ENCODE measurements at places on chromosomes 12 and 14.

DNA sequence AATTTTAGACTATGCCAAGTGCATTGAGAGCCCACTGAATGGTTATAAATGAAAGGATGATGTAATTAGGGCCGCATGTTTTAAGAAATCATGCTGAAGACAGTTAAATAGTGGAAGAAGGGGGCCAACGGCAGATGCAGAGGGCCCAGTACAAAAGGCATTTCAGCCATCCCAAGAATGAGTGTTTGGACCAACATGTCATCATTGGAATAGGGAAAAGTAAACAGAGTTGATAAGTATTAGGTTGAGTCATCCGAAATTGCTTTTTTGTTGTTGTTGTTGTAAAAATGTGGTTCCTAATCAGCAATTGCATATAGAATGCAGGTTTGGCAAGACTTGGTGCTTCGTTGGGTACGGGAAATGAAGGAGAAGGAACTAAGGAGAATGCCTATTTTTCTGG lies 29.5 kb downstream of the BMP4 start:
- DNase-seq: no peak

- no peak for DNase-seq
Measured at GRCh38 chr14:71139294-71139946, 232.2 kb downstream of the PCNX1 start.

DNA sequence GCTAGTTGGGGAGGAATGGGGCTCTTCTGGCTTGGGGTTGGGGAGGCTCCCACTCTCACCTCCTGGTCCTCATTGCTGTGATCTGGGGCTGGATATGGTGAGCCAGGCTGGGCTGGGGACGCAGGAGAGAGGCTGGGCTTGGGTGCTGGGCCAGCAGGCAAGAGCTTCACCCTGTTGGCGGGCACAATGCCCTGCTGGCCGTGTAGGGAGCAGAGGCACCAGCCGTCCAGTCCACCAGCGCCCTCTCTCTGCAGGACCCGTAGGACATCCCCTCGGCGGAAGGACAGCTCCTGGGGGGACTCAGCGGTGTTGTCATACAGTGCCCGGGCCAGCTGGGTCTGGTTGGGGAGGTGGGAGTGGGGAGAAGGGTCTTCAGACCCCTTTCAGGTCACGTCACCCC lies 4.5 kb downstream of the EFS start:
- DNase-seq: no peak

DNA sequence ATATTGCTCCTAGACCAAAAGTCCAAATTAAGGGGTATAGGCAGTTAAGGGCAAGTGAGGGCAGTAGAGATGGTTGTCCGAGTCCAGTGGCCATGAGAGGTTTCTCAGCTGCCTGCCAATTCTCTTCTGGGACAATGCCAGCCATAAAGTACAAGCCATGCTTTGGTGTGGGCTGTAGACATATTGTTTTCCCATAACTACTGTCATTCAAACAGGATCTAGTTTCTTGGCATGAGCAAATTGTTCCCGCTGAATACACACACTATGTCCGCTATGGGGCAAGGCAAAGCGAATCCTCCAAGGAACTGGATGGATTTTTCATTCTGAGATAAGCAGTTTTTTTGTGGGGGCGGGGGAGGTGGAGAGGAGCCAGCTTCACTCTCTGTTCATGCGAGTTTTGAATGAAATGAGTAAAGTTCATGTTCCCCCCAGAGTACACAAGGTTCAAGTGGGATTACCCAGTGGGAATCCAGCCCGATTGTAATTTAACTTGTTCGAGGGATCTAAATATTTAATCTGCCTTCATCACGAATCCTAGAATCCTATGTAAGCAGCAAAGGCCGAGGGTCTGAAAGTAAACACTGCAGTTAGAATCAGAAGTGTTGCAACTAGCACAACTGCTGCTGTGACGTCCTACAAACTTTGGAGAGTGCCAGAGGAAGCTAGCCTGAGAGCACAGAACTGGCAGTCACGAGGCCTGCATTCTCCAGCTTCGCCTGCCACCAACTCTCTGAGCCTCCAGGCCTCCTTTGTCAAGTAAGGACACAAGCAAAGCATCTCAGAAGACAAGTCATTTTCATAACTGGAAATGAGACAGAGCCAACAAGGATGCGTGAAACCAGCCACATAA lies 137.0 kb downstream of the CRADD start:
- no peak for DNase-seq

DNA sequence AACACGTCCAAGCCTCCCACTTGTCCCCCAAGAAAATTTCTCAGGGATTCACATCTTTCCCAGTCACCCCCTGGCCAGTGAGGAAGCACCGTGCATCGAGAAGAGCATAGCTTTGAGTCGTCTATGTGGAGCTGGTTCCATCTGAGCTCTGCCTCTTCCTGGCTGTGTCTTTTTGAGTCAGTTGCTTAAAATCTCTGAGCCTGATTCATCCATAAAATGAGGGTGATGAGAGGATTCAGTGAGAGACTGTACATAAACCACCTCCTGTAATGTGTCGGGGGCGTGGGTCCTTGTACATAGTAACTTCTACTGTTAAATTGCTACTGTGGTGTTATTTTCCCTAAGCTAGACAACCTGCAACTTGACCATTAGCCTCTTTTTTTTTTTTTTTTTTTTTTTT lies 13.8 kb downstream of the CD9 start:
- no peak for DNase-seq

DNA sequence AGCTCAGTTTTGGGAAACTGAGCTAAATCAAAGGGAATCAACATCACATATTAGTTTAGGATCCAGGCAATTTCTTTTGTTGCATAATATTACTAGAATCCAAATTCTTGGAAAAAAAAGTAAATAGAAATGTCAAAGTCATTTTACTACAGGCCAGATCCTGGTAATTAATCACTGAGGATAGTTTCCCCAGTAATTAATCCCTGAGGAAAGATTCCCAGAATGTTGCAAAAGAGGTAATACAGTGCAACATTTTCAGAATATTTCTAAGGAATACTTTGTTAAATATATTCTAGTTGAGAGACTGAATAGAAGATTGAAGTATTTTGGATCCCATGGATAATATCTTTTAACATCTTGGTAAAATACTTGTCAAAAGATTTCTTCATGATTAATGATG lies 207.0 kb upstream of the GARIN2 start:
- no peak for DNase-seq

GRCh38 chr14:99758121-99758821 lies 34.9 kb upstream of the EML1 start:
- no peak for DNase-seq

GRCh38 chr12:94963649-94964048 lies 39.8 kb downstream of the NDUFA12 start:
- no peak for DNase-seq

DNA sequence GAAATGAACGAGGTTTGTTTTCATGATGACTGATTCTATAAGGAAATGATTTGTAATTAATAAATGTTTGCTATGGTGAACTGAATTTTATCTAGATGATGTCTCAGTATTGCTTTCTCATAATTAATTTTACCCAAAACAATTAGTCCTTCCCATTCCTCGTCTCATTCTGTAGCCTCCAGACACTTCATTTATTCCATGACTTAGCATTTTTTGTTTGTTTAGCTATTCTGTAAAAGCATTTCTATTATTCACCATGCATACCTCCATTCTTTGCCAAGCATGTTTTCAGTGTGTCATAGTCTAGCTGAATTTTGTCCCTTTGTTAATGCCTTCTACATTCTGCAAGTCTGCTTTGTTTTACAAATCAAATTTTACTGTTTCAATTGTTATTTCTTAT lies 137.4 kb upstream of the RPL10L start:
- DNase-seq: no peak

DNA sequence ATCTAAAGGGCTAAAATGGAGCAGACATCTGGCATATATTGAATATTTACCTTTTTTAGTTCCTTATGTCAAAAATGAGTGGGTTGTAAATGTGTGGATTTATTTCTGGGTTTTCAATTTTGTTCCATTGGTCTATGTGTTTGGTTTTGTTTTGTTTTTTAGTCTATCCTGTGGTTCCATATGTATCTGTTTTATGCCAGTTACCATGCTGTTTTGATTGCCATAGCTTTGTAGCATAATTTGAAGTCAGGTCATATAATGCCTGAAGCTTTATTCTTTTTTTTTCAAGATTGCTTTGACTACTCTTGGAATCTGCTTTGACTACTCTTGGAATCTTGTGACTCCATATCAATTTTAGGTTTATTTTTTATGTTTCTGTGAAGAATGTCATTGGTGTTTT lies 133.2 kb downstream of the MIPOL1 start:
- no peak for DNase-seq

- DNase-seq: no peak
Measured at GRCh38 chr12:22361785-22362184, 27.3 kb upstream of the ST8SIA1 start.

DNA sequence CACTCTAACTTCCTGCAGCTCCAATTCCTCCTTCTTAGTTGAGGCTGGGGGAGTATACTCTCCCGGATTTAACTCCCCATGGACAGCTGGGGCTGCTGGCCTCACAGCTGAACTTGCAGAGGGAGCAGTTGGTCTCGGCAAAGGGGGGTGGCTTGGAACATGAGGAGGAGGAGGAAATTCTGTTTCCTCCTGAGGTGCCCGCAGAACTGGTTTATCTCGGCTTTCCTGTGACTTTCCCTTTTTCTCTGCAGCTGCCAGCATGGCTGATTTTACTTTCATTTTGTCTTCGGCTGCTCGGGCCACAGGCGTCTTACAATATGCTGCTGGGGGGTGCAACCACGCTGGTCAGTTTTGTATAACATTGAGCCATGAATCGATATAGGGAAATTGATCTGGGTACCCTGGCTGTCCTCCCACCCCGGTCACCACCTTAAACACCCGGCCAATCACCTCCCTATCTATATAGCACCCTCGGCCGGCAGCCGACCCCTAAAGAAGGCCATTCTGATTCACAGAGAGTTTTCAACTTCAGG lies 1317.6 kb downstream of the TMEM121 start:
- DNase-seq: peak; percentile 29

- peak; percentile 46 for DNase-seq
Measured at GRCh38 chr14:49972823-49973222, 79.9 kb downstream of the ARF6 start.

DNA sequence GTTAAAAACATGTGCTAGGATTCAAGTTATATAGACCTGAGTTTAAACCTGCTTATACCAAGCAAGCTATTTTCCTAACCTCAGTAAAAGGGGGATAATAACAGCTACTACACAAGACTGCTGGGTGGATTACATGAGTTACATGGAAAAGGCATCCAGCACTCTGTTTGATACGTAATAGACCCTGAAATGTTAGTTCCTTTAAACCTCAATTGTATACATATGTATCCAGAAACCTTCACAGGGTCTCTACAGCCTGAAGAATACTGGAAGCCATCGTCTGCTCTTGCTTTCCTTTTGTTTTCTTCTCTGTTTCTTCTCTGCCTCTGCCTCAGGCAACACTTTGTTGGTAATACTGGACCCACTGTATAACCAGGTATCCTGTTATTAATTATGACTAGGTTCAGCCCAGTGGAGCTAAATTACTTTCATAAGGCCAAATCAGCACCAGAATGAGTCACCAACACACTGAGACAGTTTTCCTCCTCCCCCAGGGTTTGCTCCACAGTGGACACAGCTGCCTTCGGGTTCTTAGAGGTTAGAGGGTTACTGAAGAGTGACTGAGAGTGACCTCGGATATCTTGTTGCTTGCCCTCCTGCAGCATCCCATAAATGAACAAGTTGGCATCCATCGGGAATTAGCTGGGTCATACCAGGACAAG lies 127.1 kb downstream of the CAPZA3 start:
- DNase-seq: no peak

- no peak for DNase-seq
Measured at GRCh38 chr12:129312048-129312447, 458.8 kb downstream of the GLT1D1 start.

DNA sequence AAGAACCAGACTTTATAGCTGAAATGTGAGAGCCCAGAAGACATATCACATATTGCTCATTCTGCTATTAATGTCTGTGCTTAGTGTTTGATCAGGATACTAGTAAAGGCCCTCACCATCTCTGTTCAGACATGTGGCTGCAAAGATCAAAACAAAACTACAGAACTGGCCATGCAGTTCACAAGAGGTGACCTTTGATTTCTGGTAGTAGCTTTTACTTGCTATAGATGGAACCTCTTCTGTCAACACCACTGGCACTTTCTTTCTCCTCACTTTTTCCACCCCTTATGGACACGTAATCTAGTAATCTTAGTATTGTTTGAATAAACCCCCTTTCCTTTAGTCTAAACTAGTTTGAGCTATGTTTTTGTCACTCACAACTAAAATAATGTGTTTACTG lies 214.8 kb downstream of the EPS8 start:
- no peak for DNase-seq

- DNase-seq: no peak
Measured at GRCh38 chr12:114864837-114865551, 181.0 kb upstream of the TBX3 start.

- no peak for DNase-seq
Measured at GRCh38 chr14:68111853-68112270, 292.3 kb downstream of the RAD51B start.

DNA sequence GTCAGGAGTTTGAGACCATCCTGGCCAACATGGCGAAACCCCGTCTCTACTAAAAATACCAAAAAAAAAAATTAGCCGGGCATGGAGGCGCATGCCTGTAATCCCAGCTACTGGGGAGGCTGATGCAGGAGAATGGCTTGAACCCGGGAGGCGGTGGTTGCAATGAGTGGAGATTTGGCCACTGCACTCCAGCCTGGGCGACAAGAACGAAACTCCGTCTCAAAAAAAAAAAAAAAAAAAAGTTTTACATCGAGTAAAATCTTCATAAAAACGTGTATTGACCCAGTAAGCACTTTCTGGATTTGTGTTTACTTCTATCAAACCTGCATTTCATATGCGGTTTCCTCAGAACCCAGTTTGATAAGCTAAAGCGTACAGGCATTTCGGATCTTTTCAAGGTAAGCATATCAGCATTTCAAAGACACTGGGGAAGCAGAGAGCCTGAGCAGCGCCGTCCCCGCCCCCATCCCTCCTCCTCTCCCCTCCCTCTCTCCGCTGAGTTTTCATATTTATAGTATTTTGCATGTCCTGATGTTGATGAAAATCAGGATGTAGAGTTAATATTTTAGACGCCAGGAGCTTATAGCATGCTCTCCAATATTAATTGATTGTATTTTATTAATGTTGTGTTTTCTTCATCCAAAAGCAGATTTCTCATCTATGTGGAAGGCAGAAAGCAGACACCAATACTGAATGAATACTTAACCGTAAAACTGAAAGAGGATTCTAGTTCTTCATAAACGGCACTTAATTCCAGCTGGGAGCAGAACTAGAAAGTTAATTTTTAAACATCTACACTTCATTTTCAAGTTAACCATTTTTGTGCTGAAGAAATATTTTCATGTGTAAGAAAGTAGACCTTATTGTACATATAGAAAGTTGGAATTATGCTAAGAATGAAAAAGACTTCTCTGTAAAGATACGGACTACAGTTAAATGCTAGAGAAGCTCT lies 9.2 kb upstream of the HIP1R start:
- no peak for DNase-seq

DNA sequence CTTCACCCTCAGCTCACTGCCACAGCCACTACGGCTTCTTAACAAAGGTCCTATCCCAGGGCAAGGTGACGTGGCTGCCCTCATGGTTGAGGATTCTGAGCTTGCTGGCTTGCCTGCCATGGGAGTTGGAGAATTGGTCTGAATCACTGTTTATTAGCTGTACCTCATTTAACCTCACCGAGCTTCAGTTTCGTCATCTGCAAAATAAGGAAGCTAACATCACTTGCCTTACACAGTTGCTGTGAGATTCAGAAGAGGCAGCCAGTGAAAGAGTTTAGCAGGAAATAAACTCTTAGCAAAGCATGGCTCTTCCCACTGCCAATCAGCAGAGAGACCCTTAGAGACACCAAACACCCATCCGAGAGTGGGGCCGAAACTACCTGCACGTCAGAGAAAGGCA lies 90.1 kb upstream of the KCNA1 start:
- no peak for DNase-seq

Measured in activated naive CD4-positive, alpha-beta T cell treated with Interleukin-2 at 50 U/mL for 16 hours (primary cell).